ENCODE measurements at places on chromosomes 7 and 10.

DNA sequence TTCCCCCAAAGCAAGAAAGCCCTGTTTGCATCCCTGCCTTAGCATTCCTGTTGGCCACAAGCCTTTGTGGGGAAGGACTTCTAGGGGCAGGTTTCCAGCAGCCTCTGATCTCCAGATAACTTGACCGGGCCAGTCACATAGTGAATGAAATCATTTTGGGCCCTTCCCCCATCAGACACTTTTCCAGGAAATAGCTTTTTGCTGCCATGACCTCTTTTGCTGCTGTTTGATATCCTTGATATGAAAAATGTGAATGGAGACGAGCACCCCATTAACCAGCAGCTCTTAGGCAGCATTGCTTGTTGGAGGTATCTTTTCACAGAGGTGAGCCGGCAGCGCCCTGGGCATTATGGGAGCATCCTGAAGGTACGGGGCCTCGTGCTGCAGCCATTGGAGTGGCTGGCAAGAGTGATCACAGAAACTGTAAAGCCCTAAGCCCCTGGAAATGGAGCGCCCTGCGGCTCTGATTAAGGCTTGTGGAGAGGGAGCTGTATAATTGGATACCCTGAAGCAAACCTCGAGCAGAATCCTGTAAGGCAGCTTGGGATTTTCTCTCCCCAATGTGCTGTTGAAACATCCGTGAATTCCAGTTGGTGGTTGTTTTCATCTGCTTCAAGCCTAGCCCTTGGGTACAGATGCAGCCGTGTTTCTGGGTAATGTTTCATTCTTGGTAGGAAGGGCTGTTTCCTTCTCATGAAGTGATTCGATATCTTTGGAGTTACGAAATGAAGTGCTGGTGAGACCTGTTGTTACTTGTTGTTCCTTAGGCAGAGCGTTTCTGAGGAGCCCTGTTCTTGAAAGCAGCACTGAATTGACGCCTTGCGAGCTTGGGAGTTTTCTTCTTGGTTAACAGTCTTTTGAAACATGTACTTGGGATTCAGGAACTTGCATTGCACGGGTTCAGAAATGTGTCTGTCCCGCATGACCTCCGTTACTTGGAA is 179.0 kb downstream of the PTEN start:
- DNase-seq: no peak

GRCh38 chr7:5296611-5297226 is 14.0 kb downstream of the SLC29A4 start:
- peak; percentile 62 for DNase-seq

- no peak for DNase-seq
Observed at GRCh38 chr10:78381107-78381506, 347.4 kb downstream of the RPS24 start.

DNA sequence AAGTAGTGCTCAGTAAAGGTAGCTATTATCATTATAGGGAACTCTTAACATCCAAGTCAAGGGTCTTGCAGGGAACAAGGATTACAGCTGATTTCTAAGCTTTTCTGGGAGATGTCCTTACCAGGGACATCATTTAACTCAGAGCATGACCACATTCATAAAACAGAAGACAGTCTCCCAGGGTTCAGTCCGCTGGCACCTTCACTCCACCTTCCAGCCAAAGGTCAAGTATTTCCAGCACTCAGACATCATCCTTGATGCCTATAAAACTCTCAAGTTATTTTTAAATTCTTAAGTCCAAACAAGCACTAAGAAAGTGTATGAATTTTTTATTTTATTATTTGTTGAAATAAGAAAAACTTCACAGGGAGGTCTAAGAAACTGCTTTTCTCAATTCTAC is 119.7 kb upstream of the KMT2E start:
- no peak for DNase-seq

DNA sequence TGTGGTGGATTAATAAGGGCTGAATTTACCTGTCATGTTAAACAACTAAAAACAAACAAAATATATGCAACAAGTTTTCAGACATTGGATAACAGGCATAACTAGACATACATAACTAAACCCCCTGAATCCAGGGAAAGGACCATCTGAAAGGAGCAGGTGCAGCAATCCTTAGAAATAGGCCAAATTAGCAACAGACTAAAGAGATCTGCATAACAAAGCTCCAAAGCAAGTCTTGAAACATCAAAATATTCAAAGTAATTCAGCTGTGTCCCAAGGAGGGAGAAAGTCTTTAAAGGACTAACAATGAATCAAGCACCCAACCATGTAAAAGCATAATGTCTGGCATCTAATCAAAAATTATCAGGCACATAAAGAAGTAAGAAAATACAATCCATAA is 475.1 kb downstream of the GRID1 start:
- DNase-seq: no peak

DNA sequence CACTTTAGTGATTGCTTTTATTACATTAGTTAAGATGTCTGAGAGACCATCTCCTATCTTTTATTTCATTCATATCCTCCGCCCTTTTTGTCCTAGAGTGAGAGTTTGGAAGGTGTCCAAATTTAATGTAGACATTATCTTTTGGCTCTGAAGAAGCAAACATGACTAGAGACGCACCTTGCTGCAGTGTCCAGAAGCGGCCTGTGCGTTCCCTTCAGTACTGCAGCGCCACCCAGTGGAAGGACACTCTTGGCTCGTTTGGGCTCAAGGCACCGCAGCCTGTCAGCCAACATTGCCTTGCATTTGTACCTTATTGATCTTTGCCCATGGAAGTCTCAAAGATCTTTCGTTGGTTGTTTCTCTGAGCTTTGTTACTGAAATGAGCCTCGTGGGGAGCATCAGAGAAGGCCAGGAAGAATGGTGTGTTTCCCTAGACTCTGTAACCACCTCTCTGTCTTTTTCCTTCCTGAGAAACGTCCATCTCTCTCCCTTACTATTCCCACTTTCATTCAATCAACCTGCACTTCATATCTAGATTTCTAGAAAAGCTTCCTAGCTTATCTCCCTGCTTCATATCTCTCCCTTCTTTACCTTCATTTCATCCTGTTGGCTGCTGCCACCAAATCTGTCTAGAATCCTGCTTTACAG is 10.4 kb upstream of the CLCN1 start:
- DNase-seq: peak; percentile 58

- no peak for DNase-seq
Observed at GRCh38 chr10:47311193-47311931, 10.9 kb upstream of the GDF2 start.

GRCh38 chr10:93245147-93245546 is 171.5 kb downstream of the CYP26A1 start:
- DNase-seq: no peak

DNA sequence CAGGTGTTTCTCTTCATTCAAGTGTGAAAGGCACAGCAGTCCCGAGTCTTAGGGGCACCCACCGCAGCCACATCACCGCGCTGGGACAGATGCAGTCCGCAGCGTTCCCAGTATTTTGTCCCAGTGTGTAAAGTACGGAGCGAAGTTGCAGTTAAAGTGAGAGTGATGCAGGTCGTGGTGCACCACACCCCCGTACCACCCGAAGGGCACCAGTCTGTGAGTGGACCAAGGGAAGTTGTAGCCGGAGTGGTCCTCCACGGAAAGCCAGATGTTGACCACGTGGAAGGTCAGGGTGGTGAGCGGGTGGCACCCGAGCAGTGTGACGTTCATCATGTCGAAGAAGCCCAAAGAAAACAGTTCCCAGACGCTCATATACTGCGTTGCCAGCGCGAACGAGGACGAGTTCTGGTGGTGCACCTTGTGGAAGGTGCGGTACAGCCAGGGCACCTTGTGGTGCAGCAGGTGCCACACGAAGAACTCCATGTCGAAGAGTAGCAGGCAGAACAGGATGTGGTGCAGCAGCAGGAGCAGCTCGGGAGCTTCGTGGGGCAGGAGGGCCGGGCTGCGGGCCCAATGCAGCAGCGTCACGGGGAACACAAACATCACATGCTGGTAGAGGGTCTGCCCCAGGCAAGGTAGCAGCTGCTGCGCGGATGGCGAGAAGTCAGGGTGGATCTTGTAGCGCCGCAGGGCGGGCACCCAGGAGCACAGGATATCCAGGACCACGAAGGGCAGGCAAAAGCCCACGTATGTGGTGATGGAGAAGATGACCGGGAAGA is 526 bp downstream of the CH25H start:
- DNase-seq: no peak

- DNase-seq: no peak
Observed at GRCh38 chr10:653991-654646, 35.3 kb downstream of the DIP2C start.

GRCh38 chr10:24501056-24501711 is 222.5 kb downstream of the ARHGAP21 start:
- DNase-seq: no peak

DNA sequence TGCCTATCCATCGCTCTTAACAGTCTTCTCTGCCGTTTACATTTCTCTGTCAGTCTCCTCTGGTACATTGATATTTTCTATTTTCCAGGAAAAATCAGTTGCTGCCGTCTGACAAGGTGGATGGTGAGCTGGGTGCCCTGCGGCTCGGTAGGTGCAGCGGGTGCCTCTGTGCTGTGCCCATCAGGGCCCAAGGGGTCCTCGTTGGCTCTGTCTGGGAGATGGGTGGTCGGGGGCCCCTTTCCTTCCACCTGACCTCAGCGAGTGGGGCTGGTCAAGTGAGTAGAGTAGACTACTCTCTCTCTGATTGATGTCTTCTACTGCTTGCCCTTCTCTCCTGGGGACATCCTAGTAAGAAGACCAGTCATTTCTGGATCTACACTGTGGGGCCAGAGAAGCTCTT is 57.4 kb downstream of the MINDY4 start:
- no peak for DNase-seq

- no peak for DNase-seq
Observed at GRCh38 chr10:5424751-5425150, 12.4 kb downstream of the NET1 start.

DNA sequence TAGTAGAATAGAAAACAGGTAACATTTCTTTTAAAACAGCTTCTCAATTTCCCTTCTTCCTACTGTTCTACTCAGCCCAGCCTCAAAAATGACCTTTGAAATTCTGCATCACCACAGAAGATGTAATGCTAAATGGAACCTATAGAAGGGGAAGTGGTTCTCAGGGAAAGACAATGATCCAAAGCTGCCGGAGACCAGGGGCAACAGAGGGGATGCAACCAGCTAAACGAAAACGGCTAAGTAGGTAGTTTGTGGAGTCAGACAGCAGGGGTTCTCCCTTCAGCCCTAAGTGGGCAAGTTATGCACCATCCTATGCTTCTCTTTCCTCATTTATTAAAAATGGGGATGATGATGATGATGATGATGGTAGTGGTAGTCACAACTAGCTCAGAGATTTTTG is 214.3 kb downstream of the ELMO1 start:
- DNase-seq: no peak

- no peak for DNase-seq
Observed at GRCh38 chr7:29319719-29320521, 125.3 kb downstream of the CHN2 start.

- DNase-seq: no peak
Observed at GRCh38 chr10:45034301-45034700, 33.6 kb downstream of the ZNF22 start.

- DNase-seq: no peak
Observed at GRCh38 chr10:34187201-34187600, 627.9 kb downstream of the PARD3 start.

DNA sequence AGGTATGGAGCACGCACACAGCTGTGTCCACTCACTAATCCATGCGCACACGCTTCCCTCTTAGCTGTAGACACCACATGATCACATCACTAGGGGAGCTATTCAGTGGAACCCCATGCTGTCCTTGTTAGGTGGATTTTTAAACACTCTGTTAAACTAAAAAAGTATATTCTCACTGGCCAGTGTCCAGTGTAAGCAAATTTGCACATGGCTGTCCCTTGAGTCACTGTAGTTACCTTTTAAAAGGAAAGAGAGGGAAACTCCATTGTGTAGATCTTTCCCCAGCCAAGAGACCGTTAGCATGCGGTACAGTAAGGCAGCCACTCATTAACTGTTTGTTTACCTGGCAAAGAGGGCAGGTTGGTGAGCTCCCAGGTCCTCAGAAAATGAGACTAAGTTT is 81.6 kb upstream of the INSYN2A start:
- no peak for DNase-seq

- DNase-seq: no peak
Observed at GRCh38 chr10:133467286-133467911, 13.7 kb downstream of the SCART1 start.

GRCh38 chr10:132971448-132972148 is 29.2 kb upstream of the CFAP46 start:
- no peak for DNase-seq

DNA sequence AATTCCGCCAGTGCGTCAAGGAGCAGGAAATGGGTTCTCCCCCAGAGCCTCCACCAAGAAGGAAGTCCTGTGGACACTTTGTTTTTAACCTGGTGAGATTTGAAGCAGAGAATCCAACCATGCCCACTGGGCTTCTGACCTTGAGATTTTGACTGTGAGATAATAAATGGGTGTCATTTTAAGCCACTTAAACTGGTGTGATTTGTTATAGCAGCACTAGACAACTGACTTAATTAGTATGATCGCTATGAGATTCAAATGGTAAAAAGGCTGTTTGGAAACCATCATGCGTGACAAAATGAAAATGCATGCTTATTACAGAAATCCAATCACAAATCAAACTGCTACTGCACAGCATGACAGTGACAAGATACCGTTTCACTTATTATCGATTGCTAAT is 98.0 kb downstream of the ADAM12 start:
- DNase-seq: no peak

DNA sequence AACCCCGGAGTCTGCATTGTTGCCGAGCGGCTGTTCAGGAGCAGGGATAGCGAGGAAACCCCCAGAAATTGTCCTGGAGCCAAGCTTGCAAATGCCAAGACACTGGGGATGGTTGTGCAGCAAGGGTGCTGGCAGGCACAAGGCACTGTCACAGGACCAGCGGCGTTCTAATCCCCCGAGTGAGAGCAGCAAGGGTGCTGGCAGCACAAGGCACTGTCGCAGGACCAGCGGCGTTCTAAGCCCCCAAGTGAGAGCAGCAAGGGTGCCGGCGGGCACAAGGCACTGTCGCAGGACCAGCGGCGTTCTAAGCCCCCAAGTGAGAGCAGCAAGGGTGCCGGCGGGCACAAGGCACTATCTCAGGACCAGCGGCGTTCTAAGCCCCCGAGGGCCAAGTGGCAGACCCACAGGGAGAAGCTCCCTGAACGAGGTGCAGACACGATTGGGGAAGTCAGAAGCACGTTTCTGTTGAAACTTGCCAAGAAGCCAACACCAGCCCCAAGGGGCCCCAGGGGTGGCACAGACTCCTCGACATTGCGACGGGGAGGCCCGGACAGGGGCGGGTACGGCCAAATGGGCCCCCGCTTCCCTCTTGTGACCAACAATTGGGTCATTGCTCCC is 40.4 kb upstream of the INPP5A start:
- no peak for DNase-seq

GRCh38 chr7:24732646-24733413 is 24.4 kb downstream of the GSDME start:
- DNase-seq: no peak

All from activated CD4-positive, alpha-beta T cell treated with anti-CD3 and anti-CD28 coated beads for 24 hours (primary cell).